ENCODE measurements at places on chromosomes 11 and 22. TPM values are rescaled to one million over a fixed set of nuclear protein-coding genes. Genes with fewer than 3 reads are reported as not detected.

DNA sequence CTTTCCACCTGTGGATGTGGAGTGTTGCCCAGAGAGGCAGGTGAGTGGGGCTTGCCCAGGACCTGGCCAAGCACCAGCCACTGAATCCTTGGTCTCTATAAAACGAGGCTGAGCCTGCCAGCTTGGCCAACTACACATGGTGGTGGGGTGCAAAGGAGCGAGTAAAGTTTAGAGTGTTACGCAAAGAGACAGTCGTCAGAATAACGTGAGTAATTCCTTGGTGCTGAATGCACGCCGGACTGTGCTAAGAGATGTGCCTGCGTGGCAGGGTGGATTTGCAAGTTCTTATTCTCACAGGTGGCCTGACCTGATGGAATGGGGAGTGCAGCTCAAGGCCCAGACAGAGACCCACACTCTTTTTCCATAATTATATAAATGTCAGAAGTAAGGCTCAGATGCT is 88.6 kb upstream of the B3GAT1 start:
- DNase-seq: no peak

- no peak for DNase-seq
Observed at GRCh38 chr11:44600839-44601383, 35.4 kb downstream of the CD82 start.

- no peak for DNase-seq
Observed at GRCh38 chr22:30307041-30307574, 17.8 kb upstream of the CASTOR1 start.

Gene TSGA10IP
- total RNA-seq: not detected

Gene XKR3
- not detected for total RNA-seq

Gene GLYAT
- total RNA-seq: not detected

- no peak for DNase-seq
Observed at GRCh38 chr22:46084376-46084775, 66.0 kb upstream of the PPARA start.

DNA sequence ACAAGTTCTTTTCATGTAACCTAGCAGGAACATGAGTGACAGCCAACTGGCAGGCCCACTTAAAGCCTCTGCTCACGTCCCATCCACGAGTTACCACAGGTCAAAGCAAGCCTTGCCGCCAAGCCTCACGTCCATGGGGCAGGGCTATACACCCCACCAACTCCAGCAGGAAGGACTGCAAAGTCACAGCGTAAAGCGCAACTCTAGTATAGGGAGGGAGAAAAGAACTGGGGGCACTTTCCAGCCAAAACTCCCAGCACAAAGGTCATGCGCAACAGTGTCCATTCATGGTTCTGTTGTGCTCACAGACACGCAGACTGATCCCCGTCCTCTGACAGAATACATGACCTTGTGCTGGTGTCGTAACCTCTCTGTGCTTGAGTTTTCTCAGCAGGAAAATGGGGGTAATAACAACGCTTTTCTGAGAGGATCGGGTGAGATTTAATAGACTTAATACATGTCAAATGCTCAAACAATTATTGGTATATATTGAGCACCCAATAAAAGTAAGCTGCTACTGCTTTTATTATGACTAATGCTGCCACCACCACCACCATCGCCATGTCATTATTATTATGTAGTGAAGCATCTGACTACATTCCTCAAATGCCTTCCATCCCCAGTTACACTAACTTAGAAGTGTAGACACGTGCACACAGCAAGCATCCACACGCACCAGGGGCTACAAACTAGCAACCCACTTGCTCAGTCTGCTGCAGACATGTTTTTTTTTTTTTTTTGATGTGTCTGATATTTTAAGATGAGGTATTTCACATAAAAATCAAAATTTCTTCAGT is 104.4 kb upstream of the PARVA start:
- DNase-seq: no peak

- DNase-seq: no peak
Observed at GRCh38 chr22:46135611-46136485, 14.5 kb upstream of the PPARA start.

GRCh38 chr11:124752471-124753102 is 532 bp upstream of the VSIG2 start:
- no peak for DNase-seq
